ENCODE measurements at places on chromosomes 4 and X.

- DNase-seq, result no peak
Observed at GRCh38 chr4:57116245-57116644, 6.1 kb upstream of the IGFBP7 start.

DNA sequence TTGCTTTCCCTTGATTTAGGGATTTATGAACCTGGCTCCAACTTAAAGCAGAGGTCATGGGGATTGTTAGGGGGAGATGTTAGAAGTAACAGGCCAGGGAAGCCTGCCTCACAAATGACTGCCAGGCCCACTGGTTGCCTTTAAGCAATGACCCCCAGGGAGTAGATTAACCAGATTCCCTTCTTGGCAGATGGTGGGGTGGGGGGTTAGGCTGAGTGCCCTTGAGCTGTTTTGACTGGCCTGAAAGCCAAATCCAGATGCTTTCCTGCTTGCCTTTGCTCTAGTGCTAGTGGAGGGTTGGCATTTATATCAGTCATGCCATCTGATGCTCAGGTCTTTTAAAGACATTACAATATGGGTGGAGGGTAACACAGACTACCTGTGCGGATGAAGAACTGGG is 128.1 kb downstream of the TMEM164 start:
- no peak for DNase-seq

DNA sequence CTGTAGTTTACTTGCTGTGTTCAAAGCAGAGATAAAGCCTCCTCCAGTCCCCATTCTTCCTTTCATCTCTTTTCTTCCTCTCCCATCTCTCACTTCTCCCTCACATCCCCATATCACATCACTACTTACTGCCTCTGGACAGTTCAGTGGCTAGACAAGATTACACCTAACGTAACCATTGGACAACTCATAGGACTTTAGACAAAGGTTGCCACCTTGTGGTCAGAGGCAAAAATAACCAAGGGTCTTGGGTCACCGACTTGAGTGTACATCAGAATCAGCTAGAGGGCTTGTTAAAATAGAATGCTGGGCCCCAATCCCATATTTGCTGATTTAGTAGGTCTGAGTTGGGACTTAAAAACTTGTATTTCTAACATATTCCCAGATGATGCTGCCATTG is 109.3 kb upstream of the DGKK start:
- peak; percentile 39 for DNase-seq

DNA sequence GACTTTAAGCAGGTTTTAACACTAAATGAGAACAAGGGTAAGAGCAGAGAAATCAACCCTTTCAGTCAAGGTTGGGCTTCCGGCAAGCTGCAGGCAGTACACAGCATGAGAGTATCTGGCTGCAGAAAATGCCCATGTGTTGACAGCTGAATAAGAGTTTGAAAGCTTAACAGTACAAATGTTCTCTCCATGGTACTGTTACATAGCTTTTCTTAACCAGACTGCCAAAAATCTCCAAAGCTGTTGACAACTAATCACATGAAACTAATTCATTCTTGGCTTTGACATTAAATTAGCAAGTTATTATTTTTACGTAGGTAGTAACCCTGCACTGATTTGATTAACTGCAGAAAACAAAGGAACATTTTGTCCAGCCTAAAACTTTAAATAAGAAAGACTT is 153.5 kb downstream of the SLC10A7 start:
- DNase-seq, result no peak

GRCh38 chr4:1116838-1117237 is 3.5 kb upstream of the RNF212 start:
- no peak for DNase-seq

DNA sequence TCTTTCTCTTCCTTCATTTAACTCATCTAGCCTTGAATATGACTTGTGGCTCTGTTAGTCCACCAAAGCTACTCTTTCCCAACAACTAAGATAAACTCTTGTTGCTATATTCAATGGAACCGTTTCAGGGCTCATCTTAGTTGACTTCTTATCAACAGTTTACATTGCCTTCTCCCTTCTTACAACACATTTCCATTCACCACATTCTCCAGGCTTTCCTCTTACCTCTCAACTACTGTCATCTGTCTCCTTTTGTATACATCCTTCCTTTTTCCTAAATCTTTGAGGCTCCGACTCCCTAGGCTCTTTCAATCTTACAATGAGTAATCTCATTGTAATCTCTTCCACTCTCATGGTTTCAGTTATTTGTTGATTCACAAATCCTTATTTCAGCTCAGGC is 58.5 kb downstream of the NCAPG start:
- no peak for DNase-seq

DNA sequence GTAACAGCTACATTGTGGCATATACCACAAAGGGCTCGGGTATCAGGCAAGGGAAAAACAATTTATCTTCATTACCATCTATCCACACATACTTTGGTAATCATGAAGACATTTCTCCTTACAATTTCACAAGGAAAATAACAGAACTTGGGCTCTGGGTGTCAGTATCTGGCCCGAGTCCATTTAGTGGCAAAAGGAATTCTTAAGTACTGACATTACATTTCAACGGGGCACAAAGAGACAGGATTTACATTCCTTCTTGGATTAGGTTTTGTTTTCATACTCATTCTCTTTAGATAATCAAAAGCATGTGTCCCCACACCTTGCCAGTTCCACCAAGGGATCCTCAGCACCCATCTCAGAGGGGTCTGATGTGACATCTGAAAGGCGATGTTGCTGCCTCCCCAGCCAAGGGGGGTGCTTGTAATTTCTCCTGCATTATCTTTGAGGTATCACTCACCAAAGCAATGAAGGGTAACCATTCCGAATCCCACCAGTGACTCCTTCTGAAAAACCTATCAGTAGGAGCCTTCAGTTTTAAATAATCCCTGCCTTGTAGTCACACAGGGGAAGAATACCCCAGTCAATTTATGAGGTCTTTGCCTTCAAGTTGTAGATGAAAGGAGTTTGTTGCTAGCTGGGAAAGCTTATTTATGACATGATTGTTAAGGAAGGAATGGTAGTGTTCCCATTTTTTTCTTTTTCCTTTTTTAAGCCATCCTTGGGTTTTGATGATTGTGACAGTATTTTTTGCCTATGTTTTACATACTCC is 118.6 kb downstream of the PALLD start:
- DNase-seq, result no peak

GRCh38 chr4:10098780-10099160 is 17.8 kb downstream of the WDR1 start:
- no peak for DNase-seq

GRCh38 chr4:88755454-88755853 is 57.8 kb upstream of the NAP1L5 start:
- DNase-seq, result no peak

GRCh38 chrX:49041744-49042580 is 1.2 kb downstream of the TFE3 start:
- no peak for DNase-seq

GRCh38 chr4:88104902-88105610 is 53.4 kb downstream of the ABCG2 start:
- DNase-seq, result no peak

DNA sequence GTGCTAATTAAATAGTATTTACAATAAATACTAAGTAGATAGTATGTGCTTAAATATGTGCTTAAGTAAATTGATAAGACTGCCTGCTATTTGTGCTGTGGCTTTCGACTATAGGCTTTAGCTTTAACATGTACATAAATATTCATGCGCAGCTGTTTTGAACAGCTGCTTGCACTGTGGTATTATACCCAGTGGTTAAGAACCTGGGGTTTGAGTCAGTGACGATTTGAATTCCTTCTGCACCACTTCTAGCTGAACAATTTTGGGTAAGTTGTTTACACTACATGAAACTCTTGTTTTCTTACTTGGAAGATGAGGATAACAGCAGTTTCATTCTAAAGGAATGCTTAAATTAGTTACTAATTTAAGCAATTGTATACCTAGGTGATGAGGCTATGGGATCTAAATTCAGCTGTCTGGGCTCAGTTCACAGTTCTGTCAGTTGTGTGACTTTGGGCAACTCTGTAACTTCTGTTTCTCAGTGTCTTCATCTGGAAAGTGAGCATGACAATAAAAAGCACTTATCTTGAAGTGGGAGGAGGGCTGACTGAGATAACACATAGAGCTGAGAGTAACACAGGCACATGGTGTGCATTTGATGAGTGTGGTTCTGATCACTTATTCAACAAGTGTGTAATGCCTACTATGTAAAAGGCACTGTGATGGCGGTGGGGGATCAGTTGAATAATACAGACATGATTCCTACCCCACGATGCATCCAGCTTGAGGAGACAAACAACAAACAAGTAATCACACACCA is 37.0 kb downstream of the HPGDS start:
- no peak for DNase-seq

DNA sequence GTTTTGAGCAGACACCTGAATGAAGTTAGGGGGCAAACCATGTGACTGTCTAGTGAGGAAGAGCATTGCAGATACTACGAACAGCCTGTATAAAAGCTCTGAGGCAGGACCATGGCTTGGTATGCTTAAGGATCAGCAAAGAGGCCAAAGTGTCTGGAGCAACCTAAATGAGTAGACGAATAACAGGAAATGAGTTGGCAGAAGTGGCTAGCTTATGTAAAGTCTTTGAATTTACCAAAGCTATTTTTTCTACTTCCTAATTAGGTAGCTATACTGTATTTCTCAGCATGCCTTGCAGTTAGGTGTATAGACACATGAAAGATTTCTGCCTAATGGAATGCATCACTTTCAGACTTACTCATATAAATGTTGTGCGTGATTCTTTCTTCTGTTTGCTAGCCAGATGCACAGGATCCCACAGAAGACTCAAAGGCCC is 9.3 kb upstream of the GPRIN3 start:
- DNase-seq, result no peak

Data from hippocampal formation (tissue), 2 donors.